Right hindlimb (tissue), 1 donor: ENCODE measurements at places on chromosomes 11 and 22.

GRCh38 chr11:122594986-122595645, 60.4 kb upstream of the UBASH3B start:
- DNase-seq: no peak

GRCh38 chr11:16926883-16927626, 87.2 kb downstream of the PLEKHA7 start:
- DNase-seq: no peak

DNA sequence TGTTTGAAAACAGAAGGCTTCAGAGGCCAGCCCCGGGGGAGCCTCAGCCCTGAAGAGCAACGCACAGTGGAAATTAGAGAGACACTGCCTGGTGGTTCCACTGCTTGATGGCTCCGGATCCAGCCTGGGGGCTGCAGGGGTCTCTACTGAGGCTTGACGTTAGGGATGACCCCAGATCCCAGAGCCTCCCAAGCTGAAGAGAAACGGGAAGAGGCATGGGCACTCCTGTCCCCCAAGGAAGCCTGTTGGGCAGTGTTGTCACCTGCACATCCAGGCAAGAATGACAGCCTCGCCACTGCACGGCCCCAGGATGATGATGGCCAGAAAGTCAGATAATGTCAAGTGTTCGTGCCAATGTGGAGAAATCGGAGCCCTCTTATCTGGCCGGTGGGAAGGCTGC, 56.8 kb upstream of the FGF3 start:
- DNase-seq: peak; percentile 12

- DNase-seq: no peak
Observed at GRCh38 chr11:134564472-134565200, 152.6 kb upstream of the B3GAT1 start.

GRCh38 chr11:74325649-74326645, 14.5 kb upstream of the P4HA3 start:
- DNase-seq: peak; percentile 86

- DNase-seq: no peak
Observed at GRCh38 chr11:34235591-34236071, 122.2 kb downstream of the ABTB2 start.

DNA sequence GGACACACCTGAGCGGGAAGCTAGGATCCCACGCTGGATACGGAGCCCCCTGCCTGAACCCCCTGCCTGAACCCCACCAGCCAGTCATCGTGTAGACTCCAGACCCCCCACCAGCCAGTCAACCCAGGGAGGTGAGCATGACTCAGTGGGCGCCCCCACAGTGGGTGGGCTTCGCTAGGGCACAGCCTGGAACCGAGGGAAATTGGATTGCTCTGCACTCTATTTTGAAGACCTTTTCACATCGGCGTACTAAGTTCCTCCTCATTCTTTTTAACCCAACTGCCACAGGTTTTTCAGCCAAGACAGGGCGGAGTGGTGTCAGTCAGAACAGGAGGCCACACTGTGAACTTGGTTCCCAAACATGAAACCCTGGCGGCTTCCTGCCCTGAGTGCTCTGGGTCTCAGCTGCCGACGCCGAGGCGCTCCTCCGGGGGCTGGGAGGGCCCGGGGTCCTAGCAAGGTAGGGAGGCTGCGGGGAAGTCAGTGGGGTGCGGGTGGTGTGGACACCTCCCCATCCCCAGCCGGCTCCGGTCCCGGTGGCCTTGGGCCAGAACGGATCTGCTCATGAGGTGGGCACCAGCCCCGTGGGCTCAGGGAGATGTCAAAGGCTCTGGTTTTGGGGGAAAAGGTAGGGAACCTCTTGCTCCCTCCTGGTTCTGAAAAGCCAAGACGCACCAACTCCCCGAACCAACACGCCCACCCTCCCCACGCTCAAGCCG, 57.0 kb downstream of the BRD1 start:
- DNase-seq: peak; percentile 21

DNA sequence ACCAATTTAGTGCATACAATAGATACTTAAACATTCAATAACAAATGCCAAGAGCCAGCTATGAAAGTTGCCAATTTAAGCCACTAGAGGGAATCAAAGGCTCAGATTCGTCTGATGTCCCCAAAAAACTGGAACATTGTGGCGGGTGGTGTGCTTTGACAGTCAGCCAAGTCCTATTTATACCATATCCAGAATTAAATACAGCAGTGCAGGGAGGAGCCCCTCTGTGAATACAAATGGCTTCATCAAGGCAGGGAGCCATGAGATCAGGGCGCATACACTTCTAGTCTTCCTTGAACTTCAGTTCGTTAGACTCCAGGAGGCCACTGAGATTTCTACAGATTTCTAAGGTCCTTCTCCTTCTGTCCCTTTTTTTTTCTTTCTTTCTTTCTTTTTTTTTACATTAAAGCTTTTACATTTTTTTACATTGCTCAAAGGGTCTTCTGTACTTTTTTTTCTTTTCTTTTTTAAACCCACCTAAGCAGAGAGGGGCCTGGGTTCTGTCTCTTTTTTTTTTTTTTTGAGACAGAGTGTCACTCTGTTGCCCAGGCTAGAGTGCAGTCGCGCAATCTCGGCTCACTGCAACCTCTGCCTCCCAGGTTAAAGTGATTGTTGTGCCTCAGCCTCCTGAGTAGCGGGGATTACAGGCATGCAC, 41.5 kb upstream of the HSPA8 start:
- peak; percentile 85 for DNase-seq

- DNase-seq: no peak
Observed at GRCh38 chr11:110856996-110857812, 145.0 kb upstream of the ARHGAP20 start.

- DNase-seq: no peak
Observed at GRCh38 chr11:112292785-112293407, 32.2 kb upstream of the PLET1 start.
